CD4-positive, CD25-positive, alpha-beta regulatory T cell (primary cell): ENCODE measurements at places on chromosomes 6 and 20.

- no peak for DNase-seq
These were observed 28.4 kb upstream of the SAYSD1 start for GRCh38 chr6:39143238-39143930.

DNA sequence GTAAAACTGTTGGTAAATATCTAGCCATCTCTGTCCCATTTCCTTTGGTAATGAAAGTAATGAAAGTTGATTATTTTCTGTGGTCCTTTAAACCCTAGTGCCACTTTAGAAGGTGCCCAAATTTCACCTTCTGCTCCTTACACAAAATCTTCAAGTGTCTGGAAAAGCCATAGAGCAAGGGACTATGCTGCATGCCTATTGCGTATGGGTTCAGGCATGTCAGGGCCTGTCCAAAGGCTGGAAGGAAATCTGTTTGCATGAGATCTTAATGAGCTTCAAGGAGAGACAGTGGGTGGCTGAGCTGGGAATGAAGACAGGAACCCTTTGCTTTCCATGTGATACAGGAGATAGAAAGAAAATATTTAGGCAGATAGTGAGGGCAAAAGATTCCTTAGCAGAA lies 66.6 kb upstream of the CCN6 start:
- DNase-seq, result no peak

DNA sequence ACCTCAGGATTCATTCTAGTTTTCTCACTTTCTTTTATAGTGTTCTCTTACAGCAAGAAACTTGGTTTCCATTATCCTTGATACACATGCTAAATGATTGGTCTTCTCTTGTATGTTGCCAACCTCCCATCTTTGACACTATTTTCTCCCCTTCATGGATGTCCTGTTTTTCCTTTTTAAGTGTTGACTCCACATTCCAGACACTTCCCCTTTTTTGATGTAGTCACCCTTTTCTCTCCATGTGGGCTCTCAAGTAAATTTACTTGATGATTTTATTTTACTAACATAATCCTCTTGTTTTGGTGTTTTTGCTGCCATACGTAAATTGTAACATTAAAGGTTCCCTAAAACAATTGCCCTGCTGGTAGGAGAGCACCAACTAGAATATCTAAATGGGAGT lies 148.1 kb downstream of the ZFAND3 start:
- no peak for DNase-seq

GRCh38 chr20:15476781-15477180 lies 1096.5 kb downstream of the KIF16B start:
- DNase-seq, result no peak

DNA sequence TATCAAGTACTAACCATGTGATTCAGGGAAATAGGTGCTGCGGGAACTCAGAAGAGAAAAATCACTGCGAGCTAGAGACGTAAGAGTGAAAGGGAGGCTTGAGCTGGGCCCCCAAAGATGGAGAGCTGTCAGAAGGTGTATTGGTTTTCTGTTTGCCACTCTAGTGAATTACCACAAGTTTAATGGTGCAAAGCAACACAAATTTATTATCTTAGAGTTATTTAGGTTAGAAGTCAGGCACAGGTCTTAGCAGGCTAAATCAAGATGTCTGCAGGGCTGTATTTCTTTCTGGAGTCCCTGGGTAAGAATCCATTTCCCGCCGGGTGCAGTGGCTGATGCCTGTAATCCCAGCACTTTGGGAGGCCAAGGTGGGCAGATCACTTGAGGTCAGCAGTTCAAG lies 2.5 kb downstream of the ZSWIM3 start:
- no peak for DNase-seq

- peak; percentile 71 for DNase-seq
These were observed 637 bp upstream of the HIVEP2 start for GRCh38 chr6:142945446-142946180.

- no peak for DNase-seq
These were observed 126.0 kb upstream of the ADGRF1 start for GRCh38 chr6:47168180-47168579.

DNA sequence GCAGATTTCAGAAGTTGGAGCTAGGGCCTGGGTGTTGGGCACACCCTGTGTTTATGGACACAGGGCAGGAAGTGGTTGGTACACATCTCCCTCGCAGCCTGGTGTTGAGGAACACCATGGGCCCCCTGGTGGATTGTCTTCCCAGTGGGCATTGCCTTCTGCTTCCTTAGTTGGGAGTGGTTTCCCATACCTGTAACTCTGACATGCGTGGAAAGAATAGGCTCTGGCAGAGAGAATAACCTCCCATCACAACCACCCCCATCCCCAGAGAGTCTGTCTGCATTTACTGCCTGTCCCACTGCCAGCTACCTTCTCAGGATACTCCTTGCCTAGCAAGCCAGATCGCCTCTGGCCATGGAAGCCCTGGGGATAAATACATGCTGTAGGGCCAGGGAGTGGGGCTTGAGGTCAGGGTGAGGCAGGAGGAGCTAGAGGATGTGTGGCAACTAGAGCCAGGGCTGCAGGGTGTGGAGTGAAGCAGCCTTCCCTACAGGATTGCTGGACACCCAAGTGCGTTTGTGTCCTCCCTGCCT lies 14.7 kb downstream of the LRRC73 start:
- DNase-seq, result peak; percentile 62

- no peak for DNase-seq
These were observed 8.0 kb downstream of the DNPH1 start for GRCh38 chr6:43221046-43221972.

DNA sequence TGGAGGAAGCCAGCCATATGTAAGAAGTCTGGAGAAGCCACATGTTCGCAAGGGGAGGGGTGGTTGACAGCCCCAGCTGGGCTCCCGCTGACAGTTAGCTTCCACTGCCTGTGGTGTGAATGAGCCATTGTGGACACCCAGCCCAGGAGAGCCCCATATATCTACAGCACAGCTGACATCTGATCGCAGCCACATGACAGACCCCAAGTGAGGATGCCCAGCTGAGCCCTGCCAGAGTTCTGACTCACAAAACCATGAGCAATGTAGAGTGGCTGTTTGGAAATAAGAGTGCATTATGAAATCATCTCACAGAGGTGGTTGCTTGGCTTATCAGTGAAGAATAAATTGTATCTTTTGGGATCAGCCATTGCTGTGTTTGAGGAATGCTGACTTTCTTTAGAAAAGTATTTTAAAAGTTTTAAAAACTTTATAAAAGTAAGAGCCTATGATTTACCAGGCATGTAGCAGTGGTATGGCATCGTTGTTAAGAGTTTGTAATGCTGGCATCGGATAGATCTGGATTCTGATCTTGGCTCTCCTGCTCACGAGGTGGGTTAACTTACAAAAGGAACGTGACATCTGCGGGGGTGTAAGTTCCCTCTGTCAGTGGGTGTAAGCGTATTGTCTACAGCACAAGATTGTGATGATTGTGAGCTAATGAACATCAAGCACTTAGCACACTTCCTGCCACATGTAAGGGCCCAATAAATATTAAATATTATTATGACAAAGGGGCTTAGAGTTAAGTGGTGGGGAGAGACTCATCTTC lies 24.1 kb downstream of the CFAP61 start:
- DNase-seq, result no peak

DNA sequence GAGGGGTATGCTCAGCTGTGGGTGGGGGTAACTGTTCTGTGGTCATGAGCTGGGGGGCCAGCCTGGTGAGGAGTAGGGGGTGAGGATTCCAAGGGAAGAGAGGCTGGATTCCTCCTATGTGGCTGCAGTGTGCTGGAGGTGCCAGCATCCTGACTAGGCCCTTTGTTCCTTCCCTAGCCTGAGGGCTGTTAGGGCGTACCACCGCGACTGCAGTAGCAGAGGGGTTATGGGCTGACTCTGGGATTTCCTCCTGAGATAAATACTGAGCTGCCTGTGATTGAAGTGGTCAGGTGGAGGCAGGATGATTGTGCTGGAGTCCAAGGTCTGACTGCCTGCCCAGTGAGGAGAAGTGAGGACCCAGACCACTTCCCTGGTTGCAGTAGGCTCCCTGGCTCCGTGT lies 205.3 kb downstream of the ADGRG6 start:
- DNase-seq, result no peak

GRCh38 chr6:32890831-32891230 lies 36.8 kb downstream of the PSMB9 start:
- DNase-seq, result no peak

DNA sequence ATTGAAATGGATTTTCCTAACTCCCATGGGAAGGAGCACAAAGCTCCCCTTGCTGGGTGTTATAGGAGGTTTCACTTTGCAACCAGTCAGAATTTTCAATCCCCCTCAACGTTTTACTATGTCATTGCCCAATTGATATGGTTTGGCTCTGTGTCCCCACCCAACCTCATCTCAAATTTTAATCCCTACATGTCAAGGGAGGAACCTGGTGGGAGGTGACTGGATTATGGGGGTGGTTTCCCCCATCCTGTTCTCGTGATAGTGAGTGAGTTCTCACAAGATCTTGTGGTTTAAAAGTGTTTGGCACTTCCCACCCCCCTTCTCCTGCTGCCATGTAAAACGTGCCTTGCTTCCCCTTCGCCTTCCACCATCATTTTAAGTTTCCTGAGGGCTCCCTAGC lies 62.9 kb downstream of the ZMYND8 start:
- DNase-seq, result no peak

- DNase-seq, result no peak
These were observed 15.1 kb downstream of the BRD2 start for GRCh38 chr6:32983493-32983848.

- peak; percentile 62 for DNase-seq
These were observed 20.9 kb upstream of the POM121L2 start for GRCh38 chr6:27332692-27333641.

- peak; percentile 52 for DNase-seq
These were observed 22.7 kb downstream of the TAB2 start for GRCh38 chr6:149340200-149340599.

- DNase-seq, result no peak
These were observed 31.8 kb upstream of the DLGAP4 start for GRCh38 chr20:36274181-36274841.

- DNase-seq, result no peak
These were observed 15.5 kb upstream of the GSTA3 start for GRCh38 chr6:52925042-52925441.

GRCh38 chr6:168078943-168079405 lies at the start of gene FRMD1:
TSS of gene FRMD1 (minus strand) at chr6:168079212. CDS start at chr6:168079094, 118 bp downstream.
- no peak for DNase-seq

DNA sequence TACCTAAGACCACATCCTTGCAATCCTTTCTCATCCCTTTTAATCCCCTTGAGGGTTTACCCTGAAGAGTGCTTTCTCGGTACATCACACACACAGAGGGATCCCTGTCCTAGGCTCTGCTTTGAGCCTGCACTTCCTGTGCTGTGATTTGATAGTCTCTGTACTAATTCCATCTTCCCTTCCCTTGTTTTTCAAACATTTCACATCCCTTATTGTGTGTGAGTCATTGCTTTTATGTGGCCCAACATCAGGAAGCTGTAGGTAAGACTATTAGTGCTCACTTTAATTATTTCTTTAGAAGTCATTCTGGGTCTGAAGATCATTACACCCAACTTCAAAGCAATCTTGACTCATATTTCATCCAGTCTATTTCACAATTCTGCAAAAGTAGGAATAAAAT lies 57.2 kb upstream of the ANKEF1 start:
- no peak for DNase-seq

DNA sequence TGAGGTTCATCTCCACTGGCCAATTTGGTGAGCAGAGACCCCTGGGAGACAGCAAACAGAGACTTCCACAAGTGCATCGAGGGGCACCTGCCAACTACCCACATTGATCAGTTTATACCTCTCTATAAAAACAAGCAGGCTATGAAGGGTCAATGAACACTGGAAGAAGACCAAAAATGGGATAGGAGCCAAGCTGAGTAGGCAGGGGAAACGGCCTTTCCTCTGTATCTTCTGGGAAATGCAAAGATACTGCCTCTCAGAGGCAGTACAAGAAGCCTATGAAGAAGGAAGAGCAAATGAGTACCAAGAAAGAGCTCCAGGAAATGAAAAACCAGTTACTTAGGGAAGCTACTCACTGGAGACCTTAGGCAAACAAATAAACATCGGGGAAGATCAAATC lies 247.7 kb downstream of the GMDS start:
- no peak for DNase-seq

DNA sequence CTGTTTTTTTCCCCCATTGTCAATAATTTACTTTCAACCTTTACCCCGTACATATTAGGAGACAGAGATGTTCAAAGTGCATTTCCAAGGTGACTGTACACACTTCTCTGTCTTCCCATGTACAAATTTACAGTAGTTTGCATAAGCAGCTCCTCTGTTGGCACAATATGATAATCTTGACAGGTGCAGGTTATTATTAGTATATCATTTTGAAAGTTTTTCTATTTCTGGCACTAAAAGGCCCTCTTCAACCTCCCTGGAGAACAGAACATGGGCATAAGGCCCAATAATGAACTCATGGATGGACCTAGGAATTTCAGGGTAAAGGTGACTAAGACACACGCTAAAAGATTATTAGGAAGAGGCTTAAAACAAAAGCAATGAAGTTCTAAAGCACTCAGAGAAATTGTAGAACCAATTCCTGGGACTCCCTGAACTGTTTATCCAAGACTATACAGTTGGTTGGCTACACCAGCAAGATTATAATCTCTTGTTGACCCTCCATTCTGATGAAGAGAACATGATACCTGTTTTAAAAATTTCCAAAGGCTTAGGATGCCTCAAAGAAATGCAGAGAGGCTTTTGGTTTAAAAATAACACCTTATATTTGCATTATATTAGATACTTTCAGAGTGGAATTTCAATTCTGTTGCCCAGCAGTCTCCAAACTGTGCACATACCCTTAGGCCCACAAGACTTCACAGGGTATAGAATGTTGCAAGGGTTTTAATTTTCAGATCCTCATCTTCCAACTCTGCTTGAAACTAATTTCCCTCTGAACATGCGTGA lies 1.1 kb downstream of the AIG1 start:
- no peak for DNase-seq

GRCh38 chr6:137309078-137309762 lies 90.0 kb upstream of the IFNGR1 start:
- DNase-seq, result no peak

GRCh38 chr20:64080813-64081623 lies 1.1 kb downstream of the OPRL1 start:
- no peak for DNase-seq

- no peak for DNase-seq
These were observed 79.7 kb upstream of the NFATC2 start for GRCh38 chr20:51622004-51622874.

DNA sequence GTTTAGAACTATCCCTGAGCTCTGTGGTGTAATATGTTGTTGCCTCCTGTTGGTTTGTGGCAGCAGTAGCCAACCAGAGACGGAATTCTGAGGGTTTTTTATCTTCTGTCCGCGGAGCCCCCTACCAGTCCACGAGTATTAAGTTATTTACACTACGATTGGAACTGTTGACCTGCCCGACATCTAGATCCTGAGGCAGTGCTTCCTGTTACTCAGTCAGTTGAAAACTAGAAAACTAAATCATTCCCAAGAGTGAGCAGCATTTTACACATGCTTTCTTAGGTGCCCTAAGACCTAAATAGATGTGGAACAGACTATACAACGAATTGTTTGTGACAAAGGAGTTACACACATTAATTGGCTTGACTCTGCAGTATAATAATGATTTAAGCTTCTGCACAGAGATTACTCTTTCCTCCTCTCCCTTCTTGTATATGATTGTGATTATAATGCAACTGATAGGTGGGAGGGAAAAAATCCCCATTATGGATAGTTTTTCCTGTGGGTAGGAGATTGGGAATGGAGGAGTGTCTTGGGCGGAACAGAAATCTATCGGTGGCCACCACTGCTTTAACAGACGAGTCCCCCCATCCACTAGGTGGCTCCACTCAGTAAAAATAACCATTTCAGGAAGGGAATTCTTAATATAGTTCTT lies 1.7 kb downstream of the LOC128125822 start:
- DNase-seq, result peak; percentile 68
